ENCODE measurements at places on chromosomes 11 and 22.
A peak's percentile ranks its signal among the peaks of the same experiment; 100 is the strongest.

DNA sequence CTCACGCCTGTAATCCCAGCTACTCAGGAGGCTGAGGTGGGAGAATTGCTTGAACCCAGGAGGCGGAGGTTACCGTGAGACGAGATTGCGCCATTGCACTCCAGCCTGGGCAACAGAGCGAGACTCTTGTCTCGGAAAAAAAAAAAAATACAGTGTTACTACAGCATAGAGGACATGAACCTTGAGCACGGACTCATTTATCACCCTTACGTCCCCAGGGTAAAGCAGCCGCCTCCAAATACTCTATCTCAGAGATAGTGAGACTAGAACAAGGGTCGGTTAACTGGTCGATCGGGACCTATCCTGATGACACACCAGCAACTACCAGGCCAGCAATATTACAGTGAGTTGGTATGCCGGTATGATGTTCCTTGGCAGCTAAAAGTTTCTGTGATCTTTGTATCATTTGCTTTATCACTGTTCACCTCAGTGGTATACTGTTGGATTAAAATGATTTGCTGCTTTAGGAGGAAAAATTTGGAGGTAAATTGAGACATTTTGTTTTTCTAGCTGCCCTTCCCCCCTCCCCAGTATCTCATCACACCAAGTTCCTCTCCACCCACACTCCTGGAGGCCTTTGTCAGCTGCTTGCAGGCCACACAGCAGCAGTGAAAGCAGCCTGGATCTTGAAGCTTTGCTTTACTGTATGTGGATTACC, 7.0 kb upstream of the SIDT2 start:
- no peak for DNase-seq

DNA sequence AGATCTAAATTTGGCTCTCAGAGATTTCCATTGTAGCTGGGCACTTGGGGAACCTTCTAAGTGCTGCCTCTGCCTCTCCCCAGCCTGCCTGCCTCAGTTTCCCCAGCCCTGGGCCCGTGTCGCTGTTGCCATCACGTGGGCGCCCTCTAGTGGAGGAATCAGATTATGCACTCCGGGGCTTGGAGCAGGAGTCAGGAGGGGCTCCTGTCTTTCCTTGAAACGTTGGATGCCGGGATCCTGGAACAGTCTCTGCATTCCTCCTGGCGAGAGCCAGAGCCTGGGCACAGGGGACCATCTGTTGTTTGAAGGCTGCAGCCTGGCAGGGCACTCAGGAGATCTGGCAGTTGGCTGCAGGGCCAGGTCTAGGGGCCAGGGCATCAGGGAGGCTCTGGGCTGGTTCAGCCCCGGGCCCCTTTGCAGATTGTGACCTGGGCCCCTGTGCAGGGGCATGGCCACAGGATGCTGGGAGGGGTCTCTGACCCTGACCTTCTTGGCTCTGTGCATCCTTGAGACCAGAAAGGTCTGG, 71.6 kb downstream of the LRP5 start:
- no peak for DNase-seq

GRCh38 chr11:91859666-91860065, 365.0 kb upstream of the FAT3 start:
- DNase-seq: no peak

DNA sequence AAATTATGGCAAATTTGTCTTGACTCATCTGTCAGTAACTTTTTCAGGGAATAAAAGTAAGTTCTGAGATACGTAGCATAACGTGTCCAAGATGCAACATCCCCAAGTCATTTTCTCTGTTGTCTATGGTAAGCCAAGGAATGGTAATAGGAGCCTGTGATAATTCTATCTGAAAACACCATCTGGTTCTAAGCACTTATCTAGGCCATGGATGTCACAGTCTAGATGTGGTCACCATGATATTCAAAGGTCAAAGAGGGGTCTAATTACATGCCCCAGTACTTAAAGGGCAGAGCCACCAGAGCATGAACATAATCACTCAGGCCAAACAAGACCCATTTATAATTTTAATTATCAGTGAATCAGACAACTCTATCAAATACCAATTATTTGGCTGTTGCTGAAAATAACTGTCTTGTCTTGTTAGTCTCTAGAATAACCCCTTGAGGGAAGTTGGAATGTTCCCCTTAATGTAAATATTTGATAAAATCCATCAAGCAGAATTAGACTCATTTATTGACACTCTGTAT, 225.1 kb upstream of the MPPED2 start:
- no peak for DNase-seq

DNA sequence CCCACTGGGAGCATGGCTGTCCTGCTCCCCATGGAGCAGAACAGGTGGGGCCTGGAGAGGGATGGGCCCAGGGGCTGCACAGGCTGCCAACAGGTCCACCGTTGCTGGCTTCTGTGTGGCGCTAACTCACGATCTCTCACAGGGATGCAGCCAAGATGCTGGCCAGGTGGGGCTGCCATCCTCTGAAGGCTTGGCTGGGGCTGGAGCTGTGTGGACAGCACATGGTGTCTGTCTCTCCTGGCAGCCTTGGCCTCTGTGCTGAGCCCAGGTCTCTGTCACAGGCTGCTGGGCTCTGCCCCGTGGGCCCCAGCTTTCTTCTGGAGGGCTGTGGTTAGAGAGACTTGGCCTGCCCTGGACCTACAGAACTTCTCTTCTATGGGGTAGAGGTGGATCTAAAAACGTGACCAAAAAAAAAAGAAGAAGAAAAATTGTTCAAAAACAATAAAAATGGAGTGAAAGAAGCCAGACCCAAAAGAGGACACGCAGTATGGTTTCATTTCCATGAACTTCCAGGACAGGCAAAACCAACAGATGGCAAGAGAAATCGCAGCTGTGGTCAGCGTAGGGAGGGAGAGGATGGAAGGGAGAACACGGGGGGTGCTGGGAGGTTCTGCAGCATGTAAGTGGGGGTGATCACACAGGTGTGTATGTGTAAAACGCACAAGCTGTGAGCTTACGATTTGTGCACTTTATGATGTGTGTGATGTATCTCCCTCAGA, 12.2 kb downstream of the PARVG start:
- no peak for DNase-seq

- DNase-seq: no peak
These were observed 19.5 kb upstream of the NTM start for GRCh38 chr11:131350872-131351271.

GRCh38 chr11:10846660-10847059, 11.2 kb downstream of the ZBED5 start:
- DNase-seq: no peak

GRCh38 chr11:96090711-96091110, 166.8 kb upstream of the MTMR2 start:
- DNase-seq: no peak

GRCh38 chr11:58926695-58927094, 12.6 kb upstream of the GLYATL1 start:
- no peak for DNase-seq

GRCh38 chr11:123186286-123186685, 8.8 kb downstream of the CLMP start:
- no peak for DNase-seq

GRCh38 chr11:111944651-111945051, 7.5 kb downstream of the DIXDC1 start:
- no peak for DNase-seq

DNA sequence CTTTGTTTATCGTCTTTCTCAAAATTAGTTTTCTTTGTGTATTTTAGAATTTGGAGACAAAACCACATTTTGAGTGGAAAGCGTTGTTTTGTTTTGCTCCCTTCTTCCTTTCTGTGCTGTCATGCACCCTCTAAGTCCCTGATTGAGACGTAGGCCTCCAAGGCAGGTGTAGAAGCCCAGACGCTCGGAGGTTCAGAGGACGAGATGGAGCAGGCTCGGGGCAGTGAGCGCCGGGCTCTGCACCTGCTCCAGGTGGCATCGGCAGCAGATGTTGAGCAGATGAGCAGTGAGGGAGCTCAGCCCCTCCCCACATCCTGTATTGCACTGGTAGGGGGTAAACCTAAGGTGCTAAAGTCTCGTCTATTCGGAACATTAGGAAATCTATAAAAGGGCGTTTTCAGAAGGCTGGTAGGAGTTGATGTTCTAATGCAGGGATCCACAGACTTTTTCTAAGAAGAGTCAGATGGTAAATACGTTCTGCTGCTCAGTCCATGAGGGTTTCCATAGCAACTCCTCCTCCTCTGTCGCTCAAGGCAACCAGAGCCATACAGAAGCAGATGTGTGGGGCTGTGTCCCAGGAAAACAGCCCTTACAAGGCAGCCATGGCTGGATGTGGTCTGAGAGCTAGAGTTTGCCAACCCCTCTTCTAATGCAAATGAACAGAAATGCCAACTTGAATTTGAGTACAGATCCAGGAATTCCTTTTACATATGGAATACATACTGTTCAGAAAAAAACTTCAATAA, 724.2 kb downstream of the BRD1 start:
- no peak for DNase-seq

GRCh38 chr11:120336641-120337354, 585 bp downstream of the ARHGEF12 start:
- no peak for DNase-seq

GRCh38 chr22:27314276-27314807, 487.2 kb downstream of the MN1 start:
- no peak for DNase-seq

DNA sequence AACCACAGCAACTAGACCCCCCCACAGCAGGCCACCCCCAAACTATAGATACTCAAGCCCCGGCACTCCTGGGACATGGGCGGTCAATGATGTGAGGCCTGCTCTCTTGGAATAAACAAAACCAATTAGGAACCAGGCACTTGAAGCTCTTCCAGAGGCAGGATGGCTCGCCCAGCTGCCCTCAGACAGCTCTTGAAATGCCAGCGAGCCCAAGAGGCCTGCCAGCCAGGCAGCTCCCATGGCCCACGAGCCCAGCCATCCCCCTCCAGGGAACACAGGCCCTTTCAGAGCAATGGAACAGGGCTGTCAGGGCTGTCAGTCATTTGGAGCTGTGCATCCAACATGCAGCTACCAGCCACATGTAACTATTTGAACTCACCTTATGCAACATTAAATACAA, 34.0 kb upstream of the TFIP11 start:
- no peak for DNase-seq

GRCh38 chr22:47376901-47377505, 614.6 kb downstream of the TBC1D22A start:
- DNase-seq: no peak

GRCh38 chr11:19055016-19055415, 5.5 kb downstream of the MRGPRX2 start:
- DNase-seq: no peak

- no peak for DNase-seq
These were observed 19.2 kb downstream of the AP2A2 start for GRCh38 chr11:944711-945470.

DNA sequence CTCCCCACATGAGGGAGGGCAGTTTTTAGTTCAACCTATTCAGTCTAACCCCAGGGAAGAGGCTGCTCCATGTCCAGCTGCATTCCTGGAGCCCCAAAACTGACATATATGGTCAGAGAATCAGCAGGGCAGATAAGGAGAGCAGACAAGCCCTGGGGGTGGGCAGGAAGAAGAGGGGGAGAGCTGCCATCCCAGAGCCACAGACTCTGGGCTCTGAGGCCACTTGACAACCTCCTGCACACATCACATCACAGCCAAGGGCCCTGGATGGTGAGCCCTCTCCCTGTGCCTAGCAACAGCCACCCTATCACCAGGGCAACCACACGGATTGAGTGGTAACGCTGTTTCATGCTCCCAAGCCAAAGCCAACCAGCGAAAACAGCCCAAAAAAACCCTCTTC, 3.1 kb downstream of the ARHGAP1 start:
- no peak for DNase-seq

DNA sequence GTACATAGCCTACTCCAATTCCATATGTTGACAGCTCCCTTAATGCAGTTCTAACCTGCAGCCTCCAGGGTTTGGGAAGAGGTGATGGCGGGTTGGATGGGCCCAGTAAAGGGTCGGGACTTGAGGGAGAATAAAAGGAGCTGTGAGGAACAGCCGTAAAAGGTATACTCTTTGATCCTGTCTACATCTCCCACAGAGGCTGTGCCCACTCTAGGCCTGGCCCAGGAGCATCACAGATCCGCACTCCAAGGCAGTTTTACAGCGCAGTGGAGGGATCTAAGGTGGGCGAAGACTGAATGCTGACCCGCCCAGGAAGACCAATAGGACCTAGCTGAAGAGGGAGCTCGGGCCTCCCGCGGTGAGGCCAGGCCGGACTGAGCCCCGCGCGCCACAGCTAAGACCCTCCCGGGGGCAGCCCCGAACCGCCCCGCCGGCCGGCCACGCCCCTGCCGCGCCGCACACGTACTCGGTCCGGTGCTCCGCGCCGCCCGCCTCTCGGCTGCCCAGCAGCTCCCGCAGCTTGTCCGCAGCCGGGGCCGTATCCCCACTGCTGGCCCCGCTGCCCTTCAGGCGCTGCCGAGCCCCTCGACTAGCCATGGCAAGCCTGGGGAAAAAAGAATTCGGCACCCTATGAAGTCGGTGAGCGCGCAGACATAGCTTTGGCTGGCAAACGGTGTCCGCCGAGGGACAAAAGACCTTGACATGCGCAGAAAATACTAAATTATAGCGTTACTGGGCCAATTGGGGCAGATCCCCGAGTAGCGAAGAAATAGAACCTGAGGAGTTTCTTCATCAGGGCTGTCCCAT, at the start of gene ALG9:
TSS of gene ALG9 (minus strand) at position 696 of the 807 bp plus-strand sequence. CDS start at position 597, 99 bp downstream.
- peak; percentile 52 for DNase-seq

- no peak for DNase-seq
These were observed 666.0 kb upstream of the RAG2 start for GRCh38 chr11:37264060-37264459.

GRCh38 chr22:32175683-32176644, 16.9 kb upstream of the C22orf42 start:
- DNase-seq: no peak

GRCh38 chr22:29062286-29062821, 723 bp upstream of the C22orf31 start:
- DNase-seq: no peak

DNA sequence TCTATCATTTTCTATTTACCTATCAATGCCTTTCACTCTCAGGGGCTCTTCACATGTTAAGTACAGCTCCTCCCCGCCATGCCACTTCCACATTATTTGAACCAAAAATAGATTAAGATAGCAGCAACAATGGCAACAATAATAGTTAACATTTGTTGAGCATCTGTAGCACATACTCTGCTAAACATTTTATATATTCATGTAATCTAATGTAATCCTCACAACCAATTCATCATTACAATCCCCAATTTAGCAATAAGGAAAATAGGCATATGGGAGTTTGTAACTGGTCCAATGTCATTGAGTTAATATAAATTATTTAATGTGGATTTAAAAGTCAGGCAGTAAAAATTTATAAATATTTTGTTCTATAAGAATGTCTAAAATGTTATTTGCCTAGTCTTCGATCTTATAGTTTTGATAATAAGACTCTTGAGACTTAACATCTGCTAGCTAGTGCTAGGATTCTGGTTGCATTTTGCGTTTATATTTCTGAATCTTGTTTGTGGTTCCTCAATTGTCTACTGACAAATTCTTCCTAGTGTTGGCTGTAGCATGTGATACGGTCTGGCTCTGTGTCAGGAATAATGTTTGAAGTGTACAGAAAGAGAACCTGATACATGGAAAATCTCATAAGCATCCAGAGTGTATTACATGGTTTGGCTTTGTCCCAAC, 621.5 kb upstream of the LUZP2 start:
- DNase-seq: no peak

Measured in DMS 273 treated with DMSO at 0.1 percent for 48 hours (cell line).